ENCODE measurements at places on chromosomes 4 and X. TPM values are rescaled to one million over a fixed set of nuclear protein-coding genes. Genes with fewer than 3 reads are reported as not detected.

GRCh38 chr4:169031392-169031791 is 21.3 kb upstream of the CBR4 start:
- no peak for DNase-seq

DNA sequence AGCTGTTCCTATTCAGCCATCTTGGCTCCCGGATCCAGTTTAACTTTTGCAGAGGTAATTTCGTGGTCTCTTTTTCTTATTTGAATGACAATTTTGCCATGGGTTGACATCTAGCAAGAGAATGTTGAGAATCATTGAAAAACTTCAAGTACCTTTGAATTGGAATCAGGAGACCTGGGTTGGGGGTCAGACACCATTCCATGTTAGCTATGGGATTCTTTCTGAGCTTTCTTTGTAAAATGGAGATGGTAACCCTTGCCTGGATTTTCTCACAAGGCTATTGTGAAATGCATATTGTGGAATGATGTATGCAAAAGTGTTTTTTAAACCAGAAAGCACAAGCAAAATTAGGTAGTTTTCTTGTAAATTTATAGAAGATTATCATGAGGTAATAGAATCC is 79.1 kb upstream of the HAND2 start:
- no peak for DNase-seq

AADAT gene
- 7.6 TPM for total RNA-seq

GRCh38 chr4:7651461-7651921 is 216.8 kb upstream of the PSAPL1 start:
- DNase-seq = peak; percentile 89

FGF2 gene
- total RNA-seq = 2.5 TPM

DNA sequence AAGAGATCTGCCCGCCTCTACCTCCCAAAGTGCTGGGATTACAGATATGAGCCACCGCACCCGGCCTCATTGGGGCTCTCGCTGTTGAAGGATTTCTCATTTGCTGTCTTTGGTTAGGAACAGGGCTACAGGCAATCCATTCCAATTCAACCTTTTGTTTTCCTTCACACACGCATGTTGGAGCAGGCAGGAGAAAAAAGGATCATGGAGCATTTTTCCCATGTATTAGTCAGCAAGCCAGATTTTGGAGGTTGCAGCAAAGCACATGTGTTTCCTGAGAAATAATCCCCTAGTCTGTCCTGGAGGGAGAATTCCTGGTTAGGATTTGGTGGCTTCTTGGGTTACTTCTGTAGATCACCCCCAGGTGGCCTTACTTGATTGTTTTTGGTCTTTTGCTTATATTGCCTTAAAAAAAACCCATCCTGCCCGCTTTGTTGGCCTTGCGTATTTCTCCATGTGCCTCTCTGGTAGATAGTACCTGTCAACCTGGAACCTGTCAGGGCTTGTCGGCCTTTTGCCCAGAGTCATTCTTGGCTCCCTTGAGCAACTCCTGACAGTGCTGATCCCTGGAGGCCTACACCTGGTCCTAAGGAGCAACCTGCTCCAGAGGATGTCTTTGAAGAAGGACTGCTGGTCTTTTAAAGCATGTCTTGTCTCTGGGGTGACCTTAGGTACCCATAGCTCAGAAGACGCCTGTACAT is 82.4 kb upstream of the CLCN4 start:
- DNase-seq = peak; percentile 89

DSPP gene
- total RNA-seq = not detected
